Gastrocnemius medialis (tissue), 4 donors: ENCODE measurements at places on chromosomes 1 and 21.
A peak's percentile ranks its signal among the peaks of the same experiment; 100 is the strongest.

- no peak overlapping the region for H3K27ac ChIP-seq
- H3K4me3 ChIP-seq, result peak overlapping the region; percentile 3
- H3K36me3 ChIP-seq, result no peaks in the 10 kb centered on the region
- H3K27me3 ChIP-seq, result no peaks in the 10 kb centered on the region
- no peak for DNase-seq
Measured at GRCh38 chr1:169586067-169586394, 250 bp downstream of the F5 start.

DNA sequence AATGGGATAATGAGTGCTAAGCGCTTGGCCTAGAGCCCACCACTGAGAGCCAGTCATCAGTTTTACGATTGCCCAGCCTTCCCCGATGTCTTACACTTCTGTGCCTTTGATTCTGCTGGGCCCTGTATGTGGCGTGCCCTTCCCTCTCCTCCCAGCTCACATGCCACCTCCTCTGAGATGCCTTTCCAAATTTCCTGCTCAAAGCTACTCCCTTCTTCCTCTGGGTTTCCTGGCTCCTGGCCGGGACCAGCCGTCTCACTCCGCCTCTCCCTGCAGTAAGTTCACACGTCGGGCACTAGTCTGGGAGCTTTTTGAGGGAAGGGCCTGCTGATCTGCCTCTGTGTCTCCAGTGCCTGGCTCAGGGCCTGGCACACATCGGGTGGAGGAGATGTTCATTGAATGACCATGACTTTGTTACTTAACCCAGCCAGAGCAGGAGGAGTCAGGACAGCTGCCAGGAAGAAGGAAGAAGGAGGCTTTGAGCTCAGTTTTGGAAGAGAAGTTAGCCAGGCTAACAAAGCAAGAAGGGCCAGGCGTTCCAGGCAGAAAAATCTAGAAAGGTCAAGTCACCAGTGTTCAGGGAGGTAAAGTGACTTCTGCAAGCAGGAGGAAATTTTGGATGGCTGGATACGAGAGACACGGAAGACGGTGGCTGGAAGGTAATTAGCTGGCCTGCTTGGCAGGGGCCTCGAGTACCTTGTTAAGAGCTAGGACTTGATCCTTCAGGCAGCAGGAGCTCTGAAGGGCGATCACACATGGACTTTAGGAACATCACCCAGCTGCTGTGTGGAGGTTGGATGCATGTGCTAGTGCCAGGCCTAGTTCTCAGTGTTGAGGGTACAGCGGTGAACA, 63.6 kb downstream of the EPHB2 start:
- peak overlapping the region; percentile 26 for H3K27ac ChIP-seq
- H3K36me3 ChIP-seq, result no peaks in the 10 kb centered on the region
- H3K4me3 ChIP-seq, result no peak overlapping the region

DNA sequence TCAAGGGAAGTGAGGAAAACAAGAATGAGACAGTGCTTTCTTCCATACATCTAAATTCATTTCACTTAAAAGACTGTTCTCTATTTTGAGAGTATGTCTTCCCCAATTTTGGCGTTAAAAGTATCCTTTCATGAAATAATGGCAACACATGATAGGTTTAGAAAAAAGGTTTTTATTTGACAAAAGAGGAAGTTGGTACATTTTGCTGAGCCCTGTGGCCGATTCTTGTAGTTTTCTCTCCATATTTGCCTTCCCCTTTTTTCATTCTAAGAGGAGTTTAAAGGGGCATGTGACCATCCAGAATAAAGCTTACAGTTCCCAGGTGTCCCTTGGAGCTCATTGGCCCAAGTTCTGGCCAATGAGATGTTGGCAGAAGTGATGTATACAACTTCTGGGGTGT, 140.4 kb upstream of the KCNE2 start:
- no peaks in the 10 kb centered on the region for H3K27me3 ChIP-seq
- no peak for DNase-seq
- no peak overlapping the region for H3K4me3 ChIP-seq
- peaks cover 16% of the 10 kb centered on the region for H3K4me1 ChIP-seq

DNA sequence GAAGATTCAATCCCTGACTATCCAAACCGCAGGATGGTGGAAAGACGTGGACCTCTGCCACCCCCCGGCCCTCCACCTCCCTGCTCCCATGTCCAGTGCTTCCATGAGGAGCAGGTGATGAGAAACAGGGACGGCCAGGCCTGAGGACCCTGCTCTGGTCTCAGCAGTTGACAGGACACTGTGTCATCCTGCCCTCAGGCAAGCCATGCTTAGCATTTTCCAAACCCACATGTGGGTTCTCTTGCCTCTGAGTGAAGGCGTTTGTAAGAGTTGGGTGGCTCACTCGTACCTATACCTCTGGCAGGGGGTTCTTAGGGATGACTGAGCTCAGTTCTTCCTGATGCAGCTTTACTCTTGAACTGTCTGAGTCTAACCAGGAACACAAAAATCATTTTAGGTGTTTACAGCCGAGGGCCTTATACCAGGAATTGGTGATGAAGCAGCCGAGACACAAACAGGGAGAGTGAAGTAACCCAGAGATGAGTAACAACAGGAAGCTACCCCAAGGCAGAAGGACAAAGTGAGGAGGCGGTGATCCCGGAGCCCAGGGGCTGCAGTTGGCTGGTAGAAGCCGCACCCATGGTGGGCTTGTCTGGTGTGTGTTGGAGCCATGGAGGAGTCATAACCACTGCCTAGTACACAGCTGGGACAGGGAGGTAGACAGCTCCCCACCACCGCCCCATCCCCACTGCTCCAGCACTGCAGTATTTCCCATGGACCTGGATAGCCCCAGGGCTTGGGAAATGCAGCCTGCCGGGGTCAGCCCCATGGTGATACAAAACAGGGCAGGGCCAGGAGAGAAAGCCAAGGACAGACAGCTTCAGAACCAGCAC, 21.4 kb downstream of the MYBPH start:
- no peak for DNase-seq
- H3K27me3 ChIP-seq, result no peaks in the 10 kb centered on the region
- H3K4me3 ChIP-seq, result no peak overlapping the region

DNA sequence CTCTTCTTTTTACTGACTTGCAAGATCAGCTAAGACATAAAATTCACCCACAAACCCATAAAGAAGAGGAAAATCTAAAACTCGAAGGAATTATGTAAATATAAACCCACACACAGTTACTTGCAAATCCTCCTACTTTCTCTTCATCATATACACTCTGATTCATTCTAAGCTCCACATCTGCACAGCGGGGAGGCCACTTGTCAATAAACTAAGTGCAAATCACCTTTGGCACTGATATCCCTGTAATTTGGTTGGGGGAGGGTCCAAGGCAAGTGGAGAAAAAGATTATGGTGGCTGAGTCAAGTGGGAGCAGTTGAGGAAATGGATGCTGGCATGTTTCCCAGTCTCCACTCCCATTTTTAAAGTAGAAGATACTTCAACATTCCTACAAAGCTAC, 596.5 kb downstream of the MATN1 start:
- no peaks in the 10 kb centered on the region for H3K4me1 ChIP-seq
- no peak overlapping the region for H3K4me3 ChIP-seq
- H3K36me3 ChIP-seq, result no peaks in the 10 kb centered on the region
- no peak overlapping the region for H3K27ac ChIP-seq
- no peak for DNase-seq

DNA sequence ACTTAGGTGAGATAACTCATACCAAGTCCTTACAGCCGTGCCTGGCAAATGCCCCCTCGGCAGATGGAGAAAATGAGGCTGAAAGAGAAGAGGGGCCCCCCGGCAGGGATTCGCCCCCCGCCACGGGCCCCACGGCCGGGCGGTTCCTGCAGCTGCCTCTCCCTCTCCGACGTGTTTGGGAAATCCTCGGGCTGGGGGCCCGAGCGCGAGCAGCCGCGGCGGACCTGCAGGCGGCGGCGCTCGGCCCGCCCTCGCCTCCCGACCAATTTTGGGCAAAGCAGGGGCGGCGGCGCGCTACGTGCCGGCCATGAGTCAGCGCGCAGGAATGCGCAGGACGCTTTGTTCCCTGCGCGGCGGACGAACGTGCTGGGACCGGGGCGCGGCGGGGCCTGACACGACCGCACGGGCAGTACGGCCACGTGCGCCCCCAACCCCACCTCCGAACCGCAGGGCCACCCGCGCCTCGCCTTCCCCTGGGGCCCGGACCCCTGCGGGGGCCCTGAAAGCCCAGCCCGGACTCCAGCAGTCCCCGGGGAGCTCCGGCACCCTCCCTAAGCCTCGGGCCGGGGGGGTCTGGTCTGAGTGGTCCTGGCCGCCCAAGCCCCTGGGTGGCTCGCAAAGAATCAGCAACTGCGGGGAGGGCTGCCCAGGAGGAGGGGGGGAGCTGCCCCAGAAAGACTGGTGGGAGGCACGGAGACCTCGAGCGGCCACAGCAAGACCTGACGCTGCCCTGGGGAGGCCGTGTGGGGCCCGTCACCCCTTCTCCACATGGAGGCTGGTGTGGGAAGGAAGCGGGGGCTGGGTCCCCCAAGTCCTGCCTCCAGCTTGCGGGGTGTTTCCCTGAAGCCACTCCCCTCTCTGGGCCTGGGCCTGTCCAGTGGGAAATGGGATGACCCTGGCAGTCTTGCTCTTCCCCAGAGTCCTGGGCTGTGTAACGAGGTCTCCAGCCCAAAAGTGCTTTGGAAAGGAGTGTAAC, 11.9 kb upstream of the EDN2 start:
- no peaks in the 10 kb centered on the region for H3K27me3 ChIP-seq
- H3K27ac ChIP-seq, result peak overlapping the region; percentile 92
- H3K4me1 ChIP-seq, result peaks cover 49% of the 10 kb centered on the region
- H3K4me3 ChIP-seq, result peak overlapping the region; percentile 54
- no peaks in the 10 kb centered on the region for H3K36me3 ChIP-seq
- peak; percentile 90 for DNase-seq

DNA sequence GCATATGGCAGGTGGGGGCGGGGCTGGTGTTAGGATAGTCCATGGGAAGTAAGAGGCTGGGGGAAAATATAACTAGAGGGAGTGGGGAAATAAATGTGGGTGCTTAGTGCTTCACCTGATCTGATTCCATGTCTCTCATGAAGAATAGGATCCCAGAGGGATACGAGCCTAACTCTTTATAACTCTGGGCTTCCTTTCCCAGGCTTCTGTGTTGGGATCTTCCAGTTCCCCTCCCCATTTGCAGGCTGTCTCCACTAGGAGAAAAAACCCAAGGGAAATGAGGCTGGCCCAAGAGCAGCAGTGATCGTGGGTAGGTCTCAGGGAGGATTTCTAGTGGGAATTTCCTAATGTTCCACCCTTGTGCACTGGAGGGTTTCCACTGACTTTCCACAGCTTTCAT, 1.6 kb downstream of the KCNJ9 start:
- H3K4me1 ChIP-seq, result peaks cover 18% of the 10 kb centered on the region
- H3K4me3 ChIP-seq, result no peak overlapping the region
- no peak for DNase-seq
- H3K27me3 ChIP-seq, result peaks cover 3% of the 10 kb centered on the region
- no peaks in the 10 kb centered on the region for H3K36me3 ChIP-seq

- H3K36me3 ChIP-seq, result no peaks in the 10 kb centered on the region
- peaks cover 33% of the 10 kb centered on the region for H3K27me3 ChIP-seq
- DNase-seq, result no peak
- H3K4me1 ChIP-seq, result no peaks in the 10 kb centered on the region
- no peak overlapping the region for H3K4me3 ChIP-seq
Measured at GRCh38 chr1:1958071-1958541, 39.0 kb upstream of the TMEM52 start.

DNA sequence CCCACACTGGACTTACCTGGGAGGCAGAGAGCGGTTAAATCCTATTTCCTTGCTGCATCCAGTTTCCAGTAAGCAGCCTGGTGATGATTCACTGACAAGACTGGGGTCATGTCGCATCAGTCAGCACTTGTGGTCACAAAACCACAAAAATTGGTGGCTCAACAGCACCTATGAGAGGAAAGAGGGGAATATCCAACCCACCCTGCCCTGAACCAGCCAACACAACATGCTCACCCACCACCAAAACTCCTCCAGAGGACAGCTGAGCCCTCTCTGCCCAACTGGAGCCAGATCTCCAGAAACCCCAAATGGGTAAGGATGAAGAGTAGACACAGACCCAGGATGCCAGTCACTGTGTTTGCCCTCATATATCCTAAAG, 64.0 kb downstream of the CD46 start:
- H3K27me3 ChIP-seq, result no peaks in the 10 kb centered on the region
- H3K4me3 ChIP-seq, result peak overlapping the region; percentile 64
- H3K36me3 ChIP-seq, result peaks cover 2% of the 10 kb centered on the region

DNA sequence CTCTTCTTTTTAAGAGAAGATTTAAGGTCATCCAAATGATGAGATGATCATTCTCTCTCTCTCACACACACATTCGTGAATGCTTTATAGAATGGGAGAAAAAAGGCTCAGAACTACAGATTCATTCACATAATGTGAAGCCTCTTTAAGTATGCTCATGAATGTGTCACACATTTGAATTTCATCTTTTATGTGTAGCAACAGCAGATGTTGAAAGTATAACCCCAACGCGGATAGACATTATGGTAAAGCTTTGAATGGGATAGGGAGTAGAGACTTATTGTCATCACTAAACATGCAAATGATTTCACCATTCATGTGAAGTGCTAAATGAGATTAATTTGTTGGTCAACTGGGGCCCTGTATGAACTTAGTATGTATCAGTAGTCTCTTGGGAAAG, 15.7 kb upstream of the PKN2 start:
- no peaks in the 10 kb centered on the region for H3K27me3 ChIP-seq
- H3K36me3 ChIP-seq, result no peaks in the 10 kb centered on the region
- no peak overlapping the region for H3K4me3 ChIP-seq
- no peak for DNase-seq
- no peaks in the 10 kb centered on the region for H3K4me1 ChIP-seq

GRCh38 chr1:84427250-84428188, 29.2 kb downstream of the DNASE2B start:
- no peak overlapping the region for H3K4me3 ChIP-seq
- H3K27ac ChIP-seq, result no peak overlapping the region
- H3K27me3 ChIP-seq, result no peaks in the 10 kb centered on the region
- no peak for DNase-seq
- no peaks in the 10 kb centered on the region for H3K4me1 ChIP-seq
- H3K36me3 ChIP-seq, result no peaks in the 10 kb centered on the region

- no peaks in the 10 kb centered on the region for H3K4me1 ChIP-seq
- H3K27ac ChIP-seq, result no peak overlapping the region
- no peaks in the 10 kb centered on the region for H3K36me3 ChIP-seq
- no peaks in the 10 kb centered on the region for H3K27me3 ChIP-seq
Measured at GRCh38 chr1:226520640-226521355, 27.8 kb upstream of the STUM start.

- H3K36me3 ChIP-seq, result no peaks in the 10 kb centered on the region
- no peaks in the 10 kb centered on the region for H3K27me3 ChIP-seq
- peak overlapping the region; percentile 46 for H3K27ac ChIP-seq
- H3K4me3 ChIP-seq, result no peak overlapping the region
- DNase-seq, result no peak
Measured at GRCh38 chr1:224506141-224506814, 71.7 kb upstream of the WDR26 start.
